ENCODE measurements at places on chromosomes 6 and 20. TPM values are rescaled to one million over a fixed set of nuclear protein-coding genes. Genes with fewer than 3 reads are reported as not detected.

DNA sequence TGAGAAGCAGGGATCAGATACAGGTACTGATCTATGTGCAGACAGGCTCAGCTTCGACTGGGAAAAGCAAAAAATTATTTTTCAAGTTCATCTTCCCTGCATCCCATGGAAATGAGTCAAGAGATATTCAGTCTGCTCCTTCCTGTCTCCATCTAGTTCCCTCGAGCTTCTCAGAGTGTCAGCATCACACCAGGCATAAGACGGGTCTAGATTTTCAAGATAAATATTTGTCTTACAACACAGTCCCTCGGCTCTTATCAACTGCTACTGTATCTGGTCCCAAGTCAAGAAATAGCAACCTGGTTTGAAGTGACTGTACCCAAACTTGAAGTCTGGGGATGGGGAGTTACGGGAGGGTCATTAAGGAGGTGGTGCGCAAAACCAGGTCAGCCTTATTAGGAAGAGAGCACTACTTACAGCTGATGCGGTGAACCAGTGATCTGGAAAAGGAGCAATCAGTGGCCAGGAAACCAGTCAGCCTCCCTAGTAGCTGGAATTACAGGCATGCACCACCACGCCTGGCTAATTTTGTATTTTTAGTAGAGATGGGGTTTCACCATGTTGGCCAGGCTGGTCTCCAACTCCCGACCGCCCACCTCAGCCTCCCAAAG is 29.7 kb downstream of the ZMYND8 start:
- H3K27me3 ChIP-seq = no peaks in the 10 kb centered on the region
- DNase-seq = peak; percentile 52
- H3K27ac ChIP-seq = peak overlapping the region; percentile 55
- peaks cover 23% of the 10 kb centered on the region for H3K4me1 ChIP-seq
- H3K36me3 ChIP-seq = no peaks in the 10 kb centered on the region

The ACTR5 gene
- total RNA-seq = 5.1 TPM

- H3K27me3 ChIP-seq = peaks cover 30% of the 10 kb centered on the region
- DNase-seq = no peak
- no peak overlapping the region for H3K27ac ChIP-seq
- H3K4me1 ChIP-seq = no peaks in the 10 kb centered on the region
- H3K4me3 ChIP-seq = no peak overlapping the region
Observed at GRCh38 chr20:62537649-62538292, 62.0 kb upstream of the GATA5 start.

The FNDC1 gene
- 5.2 TPM for total RNA-seq

GRCh38 chr20:63022501-63022900 is 15.7 kb upstream of the BHLHE23 start:
- peaks cover 56% of the 10 kb centered on the region for H3K27me3 ChIP-seq
- no peak overlapping the region for H3K27ac ChIP-seq
- DNase-seq = no peak
- peaks cover 5% of the 10 kb centered on the region for H3K4me1 ChIP-seq
- H3K36me3 ChIP-seq = no peaks in the 10 kb centered on the region

The LAMA4 gene
- total RNA-seq = 440 TPM

The OSBPL2 gene
- 22.4 TPM for total RNA-seq

The STMN3 gene
- 26.8 TPM for total RNA-seq

DNA sequence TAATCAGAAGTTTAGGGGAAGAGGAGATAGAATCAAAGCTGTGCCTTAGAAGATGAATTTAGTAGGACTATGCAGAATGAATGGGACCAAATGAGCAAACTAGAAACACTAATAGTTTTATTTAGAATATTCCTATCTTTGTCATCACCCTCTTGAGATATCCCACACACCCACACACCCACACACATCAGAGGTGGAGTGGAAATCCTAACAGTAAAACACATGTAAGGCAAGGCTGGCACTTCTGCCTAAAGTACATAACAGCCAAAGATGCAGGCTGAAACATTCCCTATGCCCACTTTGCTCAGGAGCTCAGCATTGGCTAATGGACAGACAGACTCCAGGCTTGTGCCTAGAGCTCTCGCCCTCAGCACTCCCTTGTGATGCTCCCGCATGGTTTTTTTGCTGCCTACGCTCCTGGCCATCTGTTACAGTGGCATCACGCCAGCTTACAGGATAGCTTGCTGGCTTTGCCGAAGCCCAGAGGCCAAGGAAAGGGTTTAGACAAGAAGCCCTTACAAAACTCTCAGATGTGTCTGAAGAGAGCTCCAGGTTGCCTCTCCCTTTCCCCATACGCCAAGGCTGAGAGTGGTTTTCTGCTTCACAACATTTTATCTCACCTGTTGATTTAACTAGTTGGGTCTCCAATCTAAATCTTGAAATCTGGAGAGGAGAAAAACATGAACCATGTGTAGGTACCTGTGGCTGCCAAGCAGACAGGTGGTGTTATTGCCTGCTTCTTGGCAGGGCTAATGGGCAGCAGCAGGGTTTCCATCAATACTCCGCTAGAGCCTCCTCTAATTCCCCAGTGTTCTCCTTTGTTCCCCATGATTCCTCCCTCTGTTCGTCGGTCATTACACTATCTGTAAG is 282.6 kb upstream of the ID4 start:
- no peaks in the 10 kb centered on the region for H3K4me1 ChIP-seq
- H3K4me3 ChIP-seq = no peak overlapping the region
- H3K27ac ChIP-seq = no peak overlapping the region
- no peaks in the 10 kb centered on the region for H3K36me3 ChIP-seq
- peak; percentile 48 for DNase-seq

The PLG gene
- not detected for total RNA-seq

DNA sequence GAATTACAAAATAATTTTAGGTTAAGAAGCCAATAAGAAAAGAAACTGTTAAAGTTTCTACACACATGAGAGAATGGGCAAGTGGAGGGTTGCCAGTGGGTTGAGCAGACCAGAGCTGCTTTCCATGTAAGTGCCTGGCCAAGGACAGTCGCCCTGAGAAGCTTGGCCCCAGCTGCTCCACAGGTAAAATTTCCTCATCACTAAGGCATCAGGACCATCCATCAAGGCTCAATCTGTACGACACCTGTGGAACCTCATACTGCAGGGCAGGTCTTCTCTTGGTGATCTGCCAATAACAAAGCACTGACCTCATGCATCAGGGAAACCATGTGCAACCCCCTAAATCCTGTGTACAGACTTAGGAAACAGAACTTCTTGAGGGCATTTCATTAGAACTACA is 115.4 kb downstream of the INSM1 start:
- no peak overlapping the region for H3K4me3 ChIP-seq
- no peak for DNase-seq
- no peaks in the 10 kb centered on the region for H3K36me3 ChIP-seq
- H3K4me1 ChIP-seq = peaks cover 9% of the 10 kb centered on the region

The OR2B6 gene
- not detected for total RNA-seq

The TMEM14C gene
- total RNA-seq = 164 TPM

GRCh38 chr6:158071121-158072082 is 89.7 kb downstream of the SYNJ2 start:
- peaks cover 16% of the 10 kb centered on the region for H3K36me3 ChIP-seq
- no peak overlapping the region for H3K4me3 ChIP-seq
- H3K27ac ChIP-seq = peak overlapping the region; percentile 96
- no peak for DNase-seq
- H3K27me3 ChIP-seq = no peaks in the 10 kb centered on the region

DNA sequence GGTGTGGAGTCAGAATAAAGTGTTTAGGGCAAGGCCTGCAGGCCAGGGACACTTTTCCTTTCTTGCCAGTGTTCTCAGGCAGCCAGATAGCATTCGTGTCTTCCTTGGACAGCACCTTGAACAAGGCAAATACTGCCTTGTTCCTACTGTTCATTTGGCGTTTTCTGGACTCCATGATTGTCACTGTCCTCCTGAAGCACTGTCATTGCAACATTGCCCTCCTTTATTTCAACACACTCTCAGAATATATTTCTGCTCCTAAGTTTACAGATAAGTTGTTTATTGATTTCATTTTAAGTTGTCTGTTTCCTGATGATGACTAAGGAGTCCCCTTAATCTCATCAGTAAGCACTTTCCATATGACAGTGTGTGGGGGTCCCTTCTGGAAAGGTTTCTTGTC is 15.1 kb upstream of the DEF6 start:
- no peak overlapping the region for H3K4me3 ChIP-seq
- 0 out of 2 replicates have a peak, but pooled peaks cover 4% of the 10 kb centered on the region for H3K36me3 ChIP-seq
- H3K4me1 ChIP-seq = no peaks in the 10 kb centered on the region
- H3K27me3 ChIP-seq = no peaks in the 10 kb centered on the region
- H3K27ac ChIP-seq = no peak overlapping the region

- H3K4me1 ChIP-seq = no peaks in the 10 kb centered on the region
- H3K36me3 ChIP-seq = peaks cover 53% of the 10 kb centered on the region
- peak; percentile 52 for DNase-seq
- H3K4me3 ChIP-seq = no peak overlapping the region
- H3K27ac ChIP-seq = no peak overlapping the region
- no peaks in the 10 kb centered on the region for H3K27me3 ChIP-seq
Observed at GRCh38 chr6:7895125-7895423, 15.5 kb downstream of the TXNDC5 start.

The SLC22A7 gene
- total RNA-seq = not detected

DNA sequence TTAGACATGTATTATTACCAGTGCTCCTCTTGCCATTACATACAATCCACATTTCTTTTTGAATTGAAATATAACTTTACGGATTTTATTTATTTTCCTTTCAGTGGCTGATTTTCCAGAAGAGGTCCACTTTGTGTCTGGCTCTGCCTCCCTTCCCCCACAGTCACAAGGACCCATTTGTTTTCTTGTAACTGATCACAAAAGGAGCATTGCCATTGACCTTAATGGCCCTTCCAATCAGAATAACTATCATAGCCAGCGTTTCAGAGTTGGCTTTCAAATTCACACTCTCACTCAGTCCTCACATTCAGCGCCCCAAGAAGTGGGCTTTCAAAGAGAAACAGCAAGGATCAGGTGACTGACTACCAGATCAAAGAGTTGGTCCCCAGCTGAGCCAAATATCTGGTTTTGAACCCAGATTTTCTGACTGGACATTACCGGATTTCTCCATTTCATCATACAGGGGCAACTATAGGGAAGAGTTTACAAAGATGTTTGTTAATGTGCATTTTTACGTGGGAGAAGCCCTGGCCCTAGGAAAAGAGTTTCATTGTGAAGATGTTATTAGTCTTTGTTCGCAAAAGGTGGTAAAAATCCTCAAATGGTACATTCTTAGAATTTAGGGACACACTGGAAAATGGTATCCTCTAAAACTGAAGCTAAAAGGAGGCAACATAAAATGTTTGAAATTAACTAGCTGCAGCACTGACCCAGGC is 2.0 kb upstream of the SLC22A23 start:
- H3K36me3 ChIP-seq = no peaks in the 10 kb centered on the region
- no peak overlapping the region for H3K4me3 ChIP-seq
- H3K4me1 ChIP-seq = peaks cover 19% of the 10 kb centered on the region

The LY86 gene
- not detected for total RNA-seq

DNA sequence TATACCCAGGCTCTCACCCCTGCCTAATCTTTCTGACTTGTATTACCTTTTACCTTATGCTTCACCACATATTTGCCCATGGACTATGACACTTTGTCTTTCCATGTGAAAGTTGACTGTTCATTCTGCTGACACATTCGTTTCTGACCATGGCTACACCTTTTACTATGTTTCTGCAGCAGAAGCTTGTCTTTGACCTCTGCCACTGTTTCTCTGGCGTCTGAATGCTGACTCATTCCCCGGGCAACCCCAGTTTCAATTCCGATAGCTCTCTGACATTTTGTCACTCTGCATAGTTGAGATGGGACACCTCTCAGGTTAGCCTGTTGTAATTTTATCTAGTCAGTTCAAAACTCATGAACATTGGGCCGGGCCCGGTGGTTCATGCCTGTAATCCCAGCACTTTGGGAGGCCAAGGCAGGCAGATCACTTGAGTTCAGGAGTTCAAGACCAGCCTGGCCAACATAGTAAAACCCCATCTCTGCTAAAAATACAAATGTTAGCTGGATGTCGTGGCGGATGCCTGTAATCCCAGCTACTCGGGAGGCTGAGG is 50.7 kb downstream of the SLC26A8 start:
- H3K4me1 ChIP-seq = no peaks in the 10 kb centered on the region
- H3K36me3 ChIP-seq = no peaks in the 10 kb centered on the region

GRCh38 chr6:107691062-107691751 is 132.9 kb downstream of the SCML4 start:
- peaks cover 45% of the 10 kb centered on the region for H3K4me1 ChIP-seq
- DNase-seq = peak; percentile 95
- peak overlapping the region; percentile 14 for H3K4me3 ChIP-seq
- H3K36me3 ChIP-seq = no peaks in the 10 kb centered on the region
- no peaks in the 10 kb centered on the region for H3K27me3 ChIP-seq

DNA sequence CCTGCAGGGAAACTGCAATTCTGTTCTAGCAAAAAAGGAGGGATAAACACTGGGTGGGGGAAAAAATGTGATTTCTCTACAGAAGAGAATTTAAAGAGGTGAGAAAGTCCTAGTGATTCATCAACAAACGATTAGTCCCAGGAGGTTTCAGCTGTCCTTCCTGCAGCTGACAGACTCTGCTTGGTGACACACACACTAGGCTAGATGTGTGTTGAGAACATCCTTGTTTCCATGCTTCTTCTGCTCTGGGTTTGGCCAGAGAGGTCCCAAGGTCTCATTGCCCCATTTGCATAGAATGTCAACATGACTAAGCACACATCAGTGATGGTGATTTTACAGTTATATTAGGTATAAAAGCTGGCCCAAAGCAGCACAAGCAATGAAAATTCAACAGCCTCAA is 258.3 kb downstream of the NFATC2 start:
- H3K27ac ChIP-seq = no peak overlapping the region
- peak; percentile 29 for DNase-seq

DNA sequence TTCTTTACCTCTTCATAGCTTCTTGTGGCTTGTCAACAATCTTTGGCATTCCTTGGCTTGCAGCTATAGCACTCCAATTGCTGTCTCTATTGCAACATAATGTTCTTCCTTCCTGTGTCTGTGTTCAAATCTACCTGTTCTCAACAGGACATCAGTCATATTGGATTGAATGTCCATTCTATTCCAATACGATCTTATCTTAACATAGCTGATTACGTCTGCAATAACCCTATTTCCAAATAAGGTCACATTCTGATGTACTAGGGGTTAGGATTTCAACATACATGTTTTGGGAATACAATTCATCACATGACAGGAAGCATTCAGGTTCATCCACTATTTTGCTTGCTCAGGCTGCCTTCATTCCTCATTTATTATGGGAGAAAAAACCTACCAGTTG is 684.4 kb upstream of the CITED2 start:
- no peak overlapping the region for H3K27ac ChIP-seq
- no peak for DNase-seq
- H3K36me3 ChIP-seq = no peaks in the 10 kb centered on the region
- H3K27me3 ChIP-seq = no peaks in the 10 kb centered on the region
